ENCODE measurements at places on chromosomes 1 and 21.

- DNase-seq, result no peak
Measured at GRCh38 chr1:228744356-228744755, 9.1 kb downstream of the RHOU start.

GRCh38 chr1:201142011-201142848 lies 12.0 kb downstream of the TMEM9 start:
- DNase-seq, result no peak

GRCh38 chr1:99652881-99653281 lies 7.0 kb downstream of the PALMD start:
- DNase-seq, result no peak

DNA sequence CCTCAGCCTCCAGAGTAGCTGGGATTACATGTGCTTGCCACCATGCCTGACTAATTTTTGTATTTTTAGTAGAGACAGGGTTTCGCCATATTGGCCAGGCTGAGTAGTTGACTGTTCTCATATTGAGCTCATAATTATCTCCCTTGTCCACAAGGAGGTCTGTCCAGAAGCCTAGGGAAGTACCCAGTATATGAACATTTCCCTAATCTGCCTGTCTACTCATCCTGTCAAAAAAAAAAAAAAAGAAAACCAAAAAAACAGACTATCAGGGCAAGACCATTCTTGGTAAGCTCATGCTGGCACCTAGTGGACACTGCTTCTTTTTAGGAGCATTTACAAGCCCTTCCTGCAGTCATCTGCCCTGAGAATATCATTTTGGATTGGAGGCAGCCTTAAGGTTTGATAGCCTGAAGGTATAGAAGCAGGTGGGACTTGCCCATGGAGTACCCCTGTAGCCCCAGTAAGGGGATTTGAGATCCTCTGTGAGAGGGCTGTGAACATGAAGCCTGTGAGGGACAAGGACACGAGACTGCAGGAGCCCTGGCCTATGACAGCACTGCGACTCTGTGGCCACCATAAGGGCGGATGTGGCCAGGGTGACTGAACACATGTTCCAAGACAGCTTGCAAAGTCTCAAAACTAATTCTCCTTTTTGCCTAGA lies 10.8 kb upstream of the DUSP12 start:
- peak; percentile 72 for DNase-seq

- DNase-seq, result no peak
Measured at GRCh38 chr1:155392898-155393411, 72.3 kb downstream of the RUSC1 start.

DNA sequence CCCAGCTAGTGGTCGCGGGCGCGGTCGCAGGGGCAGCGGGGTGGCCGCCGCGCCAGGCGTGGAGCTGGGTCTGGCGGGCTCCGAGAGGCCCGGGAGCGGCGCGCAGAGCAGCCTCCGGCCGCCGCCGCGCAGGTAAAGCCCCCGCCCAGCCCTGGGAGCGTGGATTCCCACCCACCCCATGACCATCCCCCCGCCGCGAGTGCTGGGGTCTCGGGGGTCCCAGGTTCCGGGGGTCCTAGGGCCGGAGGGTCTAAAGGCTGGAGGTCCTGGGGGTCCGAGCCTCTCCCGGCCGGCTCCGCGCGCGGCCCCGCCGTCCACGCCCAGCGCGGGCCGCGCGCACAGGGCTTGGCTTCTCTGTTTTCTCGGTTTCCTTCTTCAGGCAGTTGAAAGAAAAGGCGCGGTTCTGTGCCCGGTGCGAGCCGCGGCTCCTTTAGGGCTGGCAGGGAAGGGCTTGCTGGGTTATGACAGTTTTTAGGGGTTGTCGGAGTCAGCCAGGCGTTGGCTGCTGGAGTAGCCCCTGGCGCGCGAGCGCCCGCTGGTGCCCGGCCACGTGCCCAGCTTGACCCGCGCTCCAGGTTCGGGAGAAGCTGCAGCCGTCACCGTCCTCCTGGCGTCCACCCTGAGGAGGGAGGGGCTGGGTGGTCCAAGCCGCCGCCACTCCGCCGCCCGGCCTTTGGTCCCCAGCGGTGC lies 359 bp downstream of the LRRC3 start:
- DNase-seq, result peak; percentile 2

- DNase-seq, result peak; percentile 82
Measured at GRCh38 chr1:93680420-93681100, 1.1 kb downstream of the BCAR3 start.

- no peak for DNase-seq
Measured at GRCh38 chr1:115284209-115284608, 53.8 kb downstream of the NGF start.

DNA sequence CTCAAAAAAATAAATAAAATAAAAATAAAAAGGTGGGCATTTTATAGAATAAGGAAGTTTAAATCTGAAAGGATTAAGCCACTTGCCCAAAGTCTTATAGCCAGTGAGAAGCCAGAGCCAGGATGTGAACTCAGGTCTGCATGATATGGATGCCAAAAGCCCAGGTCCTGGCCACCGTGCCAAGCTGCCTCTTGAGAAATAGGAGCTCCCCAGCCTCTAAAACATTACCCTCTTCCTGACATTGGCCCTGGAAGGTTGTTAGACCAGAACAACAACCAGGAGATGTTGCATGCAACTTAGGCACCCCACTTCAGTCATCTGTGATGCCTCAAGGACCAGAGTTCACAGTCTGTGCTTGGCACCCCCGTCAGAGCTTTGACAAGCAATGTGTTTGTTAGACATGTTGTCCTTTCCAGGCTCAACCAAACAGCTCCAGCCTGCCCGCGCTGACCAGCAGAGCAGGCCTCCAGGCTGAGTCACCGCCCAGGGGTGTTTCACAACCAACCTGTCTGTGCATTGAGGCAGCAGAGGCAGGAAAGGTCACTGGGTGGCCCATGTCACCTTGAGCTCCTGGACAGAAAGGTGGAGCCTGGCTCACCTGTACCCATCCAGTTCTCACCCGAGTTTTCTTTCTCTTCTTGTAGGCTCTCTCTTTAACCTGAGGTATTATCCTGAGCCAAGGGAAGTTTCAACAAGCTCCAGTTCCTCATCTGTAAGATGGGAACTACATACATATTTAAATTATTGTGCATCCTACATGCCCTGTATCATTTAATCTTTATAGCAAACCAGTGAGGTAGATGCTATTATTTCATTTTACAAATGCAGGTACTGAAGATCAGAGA lies 14.9 kb upstream of the MED18 start:
- peak; percentile 13 for DNase-seq

DNA sequence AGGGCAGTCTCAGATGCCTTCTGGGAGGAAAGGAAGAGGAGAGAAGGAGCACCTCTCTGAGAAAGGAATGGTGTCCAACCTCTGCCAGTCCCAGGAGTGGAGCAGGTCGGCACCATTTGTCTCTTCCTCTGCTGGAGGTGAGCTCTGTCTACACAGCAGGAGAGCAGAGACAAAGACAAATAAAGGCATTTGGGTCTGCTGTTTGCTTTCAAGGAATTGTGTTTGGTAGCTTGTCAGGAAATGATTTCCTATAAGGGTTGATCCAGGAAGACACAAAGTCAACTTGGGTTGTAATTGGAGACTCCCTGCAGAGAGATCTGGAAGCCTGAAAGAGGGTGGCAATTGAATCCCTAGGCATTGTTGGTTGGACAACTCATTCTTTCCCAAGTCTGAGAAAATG lies 34.5 kb upstream of the PLXNA2 start:
- DNase-seq, result peak; percentile 17

DNA sequence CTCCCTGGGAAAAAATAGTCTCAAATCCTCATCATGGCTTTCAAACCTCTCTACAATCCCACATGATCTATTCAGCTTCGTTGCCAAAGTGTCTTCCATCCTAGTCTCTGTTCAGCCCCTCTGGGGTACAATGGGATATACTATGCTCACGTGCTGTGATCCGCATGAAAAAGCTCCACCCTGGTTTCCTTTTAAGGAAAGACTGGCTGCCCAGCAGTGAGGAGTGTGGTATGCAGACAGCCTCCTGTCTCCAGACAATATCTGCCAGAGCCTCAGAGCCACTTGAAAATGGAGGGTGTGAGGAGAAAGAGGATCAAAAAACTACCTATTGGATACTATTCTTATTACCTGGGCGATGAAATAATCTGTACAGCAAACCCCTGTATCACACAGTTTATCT lies 194.5 kb downstream of the LHX8 start:
- no peak for DNase-seq

- DNase-seq, result no peak
Measured at GRCh38 chr1:158930504-158930903, 848 bp upstream of the PYHIN1 start.

- peak; percentile 34 for DNase-seq
Measured at GRCh38 chr1:55446351-55446750, 231.2 kb upstream of the USP24 start.

DNA sequence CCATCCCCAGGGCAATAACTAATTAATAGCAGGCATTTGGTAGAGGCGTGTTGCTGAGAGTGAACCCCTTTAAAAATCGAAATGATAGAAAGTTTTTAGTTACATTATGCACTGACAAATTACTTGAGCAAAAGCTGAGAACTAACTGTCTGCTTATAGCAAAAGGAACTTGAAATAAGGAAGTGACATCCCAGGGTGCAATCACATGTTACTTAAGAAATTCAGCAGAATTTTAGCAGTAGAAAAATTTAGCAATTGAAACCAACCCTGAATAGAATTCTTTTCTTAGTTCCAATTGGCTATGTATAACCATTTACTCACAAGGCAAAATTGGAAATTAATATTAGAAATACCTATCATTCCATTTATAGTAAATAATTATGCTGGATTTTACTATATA lies 139.5 kb upstream of the SAMSN1 start:
- no peak for DNase-seq

- peak; percentile 58 for DNase-seq
Measured at GRCh38 chr1:173002891-173003838, 47.6 kb downstream of the TNFSF18 start.

DNA sequence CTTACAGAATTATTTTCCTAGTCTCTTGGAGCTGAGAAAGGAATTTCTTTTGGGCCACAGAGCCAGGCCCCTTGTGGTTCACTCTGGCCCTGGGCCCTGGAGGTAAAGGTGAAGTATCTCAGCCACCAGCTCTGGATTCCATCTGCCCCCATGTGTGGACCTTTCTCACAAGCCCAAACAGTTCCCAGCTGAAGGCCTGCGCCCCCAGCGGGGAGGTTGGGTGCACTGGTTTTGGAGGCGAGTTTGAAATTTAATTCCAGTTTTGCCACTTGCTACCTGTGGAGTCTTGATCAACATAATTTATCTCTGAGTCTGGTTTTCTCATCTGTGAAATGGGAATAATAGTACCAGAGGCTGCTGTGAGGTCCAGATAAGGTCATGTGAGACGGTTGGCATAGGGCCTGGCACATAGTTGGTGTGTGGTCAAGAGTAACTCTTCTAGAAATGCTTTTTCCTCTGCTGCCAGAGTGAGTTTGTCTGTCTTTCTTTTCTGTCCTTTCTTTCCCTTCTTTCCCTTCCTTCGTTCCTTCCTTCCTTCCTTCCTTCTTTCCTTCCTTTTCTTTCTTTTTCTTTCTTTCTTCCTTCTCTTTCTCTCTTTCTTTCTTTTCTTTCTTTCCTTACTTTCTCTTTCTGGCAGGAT lies 6.1 kb downstream of the AGTRAP start:
- no peak for DNase-seq

DNA sequence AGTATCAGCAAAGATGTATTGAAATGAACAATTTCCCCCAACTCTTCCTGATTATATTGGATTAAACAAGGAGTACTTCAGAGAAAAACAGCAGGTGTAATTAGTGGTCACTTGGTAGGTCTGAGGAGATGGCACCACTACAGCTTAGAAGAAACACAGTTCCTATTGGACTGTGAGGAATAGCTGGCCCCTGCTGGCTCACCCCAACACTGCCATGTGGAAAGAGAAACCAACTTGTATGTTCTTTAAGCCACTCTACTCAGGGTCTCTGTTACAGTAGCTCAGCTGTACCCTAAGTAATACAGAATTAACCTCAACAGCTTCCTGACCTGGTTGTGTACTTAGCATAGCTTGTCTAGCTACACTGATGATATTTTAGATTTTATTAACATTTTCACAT lies 26.5 kb upstream of the MTR start:
- DNase-seq, result no peak

DNA sequence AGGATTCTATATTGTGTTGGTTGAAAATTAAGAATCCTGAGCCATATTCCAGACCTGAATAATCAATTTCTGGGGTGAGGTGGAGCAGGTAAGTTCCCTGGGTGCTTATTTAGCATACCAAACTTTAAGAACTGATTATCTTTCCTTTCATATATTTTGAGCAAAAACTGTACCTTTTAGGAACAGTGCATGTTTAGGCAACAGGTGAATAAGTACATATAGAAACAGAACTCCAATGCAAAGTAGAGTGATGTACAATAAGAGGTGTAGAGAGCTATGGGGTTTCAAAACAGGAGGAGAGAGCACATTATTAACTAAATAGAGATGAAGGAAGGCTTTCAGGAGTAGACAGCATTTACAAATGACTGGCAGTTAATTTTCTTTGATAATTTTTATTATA lies 28.7 kb downstream of the TMED5 start:
- no peak for DNase-seq

- DNase-seq, result peak; percentile 90
Measured at GRCh38 chr21:35989138-35989735, 71.1 kb downstream of the SETD4 start.

GRCh38 chr1:156659988-156660751 lies 17.0 kb downstream of the NES start:
- peak; percentile 96 for DNase-seq

DNA sequence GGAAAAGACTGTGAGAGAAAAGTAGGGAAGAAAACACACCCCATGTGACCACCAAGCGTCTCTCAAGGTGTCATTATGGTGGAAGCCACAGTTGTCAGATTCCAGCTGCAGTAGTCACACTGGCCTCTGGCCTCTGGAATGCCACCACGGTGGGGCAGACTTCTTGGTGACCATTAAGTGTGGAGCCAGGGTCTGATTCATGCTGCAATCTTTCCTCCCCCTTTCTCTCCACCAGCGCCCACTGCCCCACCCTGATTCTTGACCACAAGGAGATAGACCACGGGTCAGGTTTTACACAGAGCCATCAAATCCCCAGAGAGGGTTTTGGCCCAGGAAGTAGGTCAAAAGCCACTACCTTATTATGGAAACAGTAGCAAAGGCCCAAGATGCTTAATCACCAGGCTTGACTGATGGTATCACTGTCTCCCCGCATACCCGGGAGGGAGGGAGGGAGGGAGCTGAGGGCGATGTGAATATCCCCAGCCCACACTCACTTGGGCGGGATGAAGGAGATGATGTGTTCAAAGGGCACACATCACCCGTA lies 52.7 kb upstream of the GRHL3 start:
- peak; percentile 66 for DNase-seq
